T-helper 2 cell (primary cell): ENCODE measurements at places on chromosomes 5 and 9.

DNA sequence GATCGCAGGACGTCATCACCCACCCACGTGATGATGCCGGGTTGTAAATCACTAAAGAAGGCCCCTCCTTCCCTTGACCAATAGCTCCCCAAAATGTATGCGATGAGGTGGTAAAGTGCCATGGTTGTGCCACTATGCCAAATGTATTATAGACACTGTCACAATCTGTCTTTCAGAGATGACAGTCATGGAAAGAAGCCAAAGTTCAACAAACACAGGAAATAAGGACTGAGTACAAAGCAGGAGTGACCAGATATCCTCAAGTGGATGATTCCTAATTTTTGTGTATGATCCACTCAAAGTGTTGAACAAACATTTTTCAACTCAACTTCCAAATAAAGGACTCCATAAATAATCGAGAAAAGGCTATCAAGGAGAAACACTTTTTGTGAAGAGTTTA lies 12.5 kb downstream of the GLIS3 start:
- DNase-seq = no peak

DNA sequence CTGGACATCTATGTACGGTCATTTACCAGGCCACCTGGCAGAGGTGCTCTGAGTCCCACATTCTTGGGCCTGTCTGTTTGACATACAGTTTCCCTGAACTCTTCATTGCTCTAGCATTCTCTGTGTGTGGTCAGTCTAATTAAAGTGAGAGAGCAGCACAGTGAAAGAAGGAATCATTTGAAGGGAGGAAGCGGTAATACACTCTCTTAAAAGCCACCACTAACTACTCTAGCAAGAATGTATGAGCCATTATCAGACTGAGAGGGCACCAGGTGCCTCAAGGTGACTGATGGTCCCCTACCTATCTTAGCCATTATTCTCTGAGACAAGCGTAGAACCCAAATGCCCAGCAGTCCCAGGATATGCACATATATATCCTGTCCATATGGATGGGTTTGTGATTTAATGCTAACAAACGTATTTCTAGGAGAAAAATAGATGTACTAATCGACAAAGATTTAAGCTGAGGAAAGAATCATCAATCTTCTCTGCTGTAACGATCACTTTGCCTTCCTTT lies 527.2 kb downstream of the PRELID2 start:
- DNase-seq = no peak

- no peak for DNase-seq
Measured at GRCh38 chr5:170662966-170663365, 120.6 kb upstream of the GABRP start.

DNA sequence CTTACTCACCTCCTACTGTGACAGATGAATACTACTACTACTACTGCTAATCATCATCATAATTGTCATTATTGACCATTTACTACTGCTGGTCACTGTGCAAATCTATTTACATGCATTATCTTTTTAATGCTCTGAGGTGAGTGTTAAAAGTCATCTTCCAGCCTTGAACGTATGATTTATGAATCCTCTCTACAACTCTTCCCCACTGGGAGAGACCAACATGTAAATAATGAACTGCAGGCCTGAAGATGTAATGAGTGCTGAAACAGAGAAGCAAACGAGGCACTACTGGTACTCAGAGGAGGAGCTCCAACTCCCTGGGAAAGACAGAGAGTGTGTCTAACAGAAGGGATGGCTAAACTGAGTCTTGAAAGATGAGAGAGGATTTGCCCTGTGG lies 95.4 kb downstream of the JAKMIP2 start:
- DNase-seq = no peak

DNA sequence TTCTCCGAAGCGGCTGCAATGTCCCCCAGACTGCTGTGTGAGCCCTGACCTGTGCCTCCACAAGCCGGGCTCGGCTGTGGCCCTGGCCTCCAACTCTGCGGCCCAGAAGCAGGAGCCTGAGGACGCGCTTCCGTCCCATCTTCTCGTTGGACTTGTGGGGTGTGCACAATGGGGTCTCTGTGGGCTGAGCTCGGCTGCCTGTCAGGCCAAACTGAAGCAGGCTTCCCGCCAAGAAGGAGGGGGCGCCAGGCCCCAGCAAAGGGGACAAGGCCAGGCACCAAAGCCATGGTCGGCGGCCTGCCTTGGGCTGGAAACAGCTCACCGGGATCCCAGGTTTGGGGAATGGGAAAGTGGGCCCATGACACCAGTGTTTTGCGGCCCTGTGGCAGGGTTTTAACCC lies 4.1 kb downstream of the NOTCH1 start:
- DNase-seq = no peak

DNA sequence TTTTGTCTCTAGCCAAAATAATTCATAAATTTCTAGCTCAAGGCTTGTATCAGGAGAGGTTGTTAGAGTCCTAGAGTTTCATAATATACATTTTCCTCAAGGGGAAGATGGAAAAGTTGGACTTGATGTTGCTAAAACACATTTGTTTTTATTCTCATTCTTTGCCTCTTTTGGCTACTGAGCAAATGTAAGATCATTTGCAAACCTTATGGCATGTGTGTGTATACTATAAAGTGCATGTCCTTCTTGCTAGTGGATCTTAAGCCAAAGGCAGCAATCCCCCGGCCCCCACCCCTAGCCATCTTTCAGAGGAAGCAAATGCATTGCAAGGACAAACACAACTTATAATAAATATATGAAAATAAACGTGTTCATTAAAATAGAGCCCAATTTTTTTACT lies 43.0 kb downstream of the ADAMTSL1 start:
- no peak for DNase-seq

GRCh38 chr9:93945400-93946337 lies 9.5 kb downstream of the BARX1 start:
- DNase-seq = no peak

DNA sequence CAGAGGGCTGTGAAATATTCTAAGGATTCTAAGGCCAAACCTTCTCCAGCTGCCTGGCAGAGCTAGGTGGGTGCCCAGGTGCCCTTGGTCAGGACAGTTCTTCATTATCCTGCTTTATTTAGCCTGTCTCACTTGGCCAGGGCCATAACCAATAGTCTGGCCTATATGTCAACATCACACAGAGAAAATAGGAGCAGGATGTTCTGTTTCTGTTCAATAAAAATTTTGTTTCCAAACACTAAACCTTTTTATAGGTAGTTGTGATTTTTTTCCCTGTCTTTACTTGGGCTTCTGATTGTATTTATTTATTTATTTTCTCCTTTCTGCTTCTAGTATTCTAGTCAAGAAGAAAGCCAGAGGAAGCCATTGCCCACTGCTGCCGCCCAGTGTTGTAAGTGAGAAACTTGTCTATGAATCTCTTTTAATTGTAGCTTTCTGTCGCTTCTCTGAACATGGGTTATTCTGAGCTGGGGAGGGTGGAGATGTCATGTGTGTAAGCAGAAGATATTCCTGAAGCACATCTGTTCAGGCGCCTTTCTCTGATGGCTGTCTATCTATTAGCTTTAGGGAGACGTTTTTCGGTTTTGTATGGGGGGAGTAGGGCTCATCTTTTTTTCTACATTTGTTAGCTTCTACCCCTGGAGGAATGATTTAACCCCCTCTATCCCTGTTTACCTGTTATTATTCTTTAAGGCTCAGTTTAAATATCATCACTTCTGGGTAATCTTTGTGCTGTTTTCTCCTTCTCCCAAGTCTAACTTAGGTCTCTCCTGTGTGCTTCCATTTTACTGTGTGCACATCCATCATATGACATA lies 97.1 kb downstream of the UNC13B start:
- peak; percentile 16 for DNase-seq

GRCh38 chr9:4678679-4679267 lies 596 bp upstream of the CDC37L1 start:
- DNase-seq = peak; percentile 9

GRCh38 chr5:81337803-81338202 lies 36.4 kb downstream of the ZCCHC9 start:
- no peak for DNase-seq

- DNase-seq = no peak
Measured at GRCh38 chr5:161373345-161373707, 173.2 kb downstream of the GABRB2 start.

DNA sequence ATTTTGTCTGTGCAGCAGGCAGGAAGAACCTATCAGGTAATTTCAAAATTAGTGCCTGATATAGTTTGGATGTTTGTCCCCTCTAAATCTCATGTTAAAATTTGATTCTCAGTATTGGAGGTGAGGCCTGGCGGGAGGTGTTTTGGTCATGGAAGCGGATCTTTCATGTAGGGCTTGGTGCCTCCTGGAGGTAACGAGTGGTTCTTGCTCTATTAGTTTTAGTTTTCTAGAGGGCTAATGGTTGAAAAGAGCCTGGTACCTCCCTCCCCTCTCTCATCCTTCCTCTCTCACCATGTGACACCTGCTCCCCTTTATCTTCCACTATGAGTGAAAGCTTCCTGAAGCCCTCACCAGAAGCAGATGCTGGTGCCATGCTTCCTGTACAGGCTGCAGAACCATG lies 106.3 kb downstream of the DRD1 start:
- DNase-seq = no peak

- DNase-seq = no peak
Measured at GRCh38 chr5:148855249-148856008, 29.0 kb downstream of the ADRB2 start.

DNA sequence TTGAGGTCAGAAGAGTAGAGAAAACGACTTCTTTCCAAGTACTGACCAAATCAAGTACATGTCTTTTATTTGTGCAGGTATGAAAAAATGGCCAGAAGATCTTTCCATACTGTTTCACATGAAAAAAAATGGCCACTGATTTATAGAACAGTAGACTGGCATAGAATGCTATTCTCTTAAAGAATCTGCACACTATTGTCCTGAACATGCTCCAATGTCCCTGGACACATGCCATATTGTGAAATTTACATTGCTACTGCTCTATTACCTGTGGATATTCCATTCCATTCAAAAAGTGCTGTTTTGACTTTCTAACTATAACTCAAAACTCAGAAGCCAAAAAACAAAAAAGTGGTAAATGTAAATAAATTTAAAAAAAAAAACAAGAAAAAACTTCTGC lies 60.6 kb downstream of the FBXL17 start:
- no peak for DNase-seq

DNA sequence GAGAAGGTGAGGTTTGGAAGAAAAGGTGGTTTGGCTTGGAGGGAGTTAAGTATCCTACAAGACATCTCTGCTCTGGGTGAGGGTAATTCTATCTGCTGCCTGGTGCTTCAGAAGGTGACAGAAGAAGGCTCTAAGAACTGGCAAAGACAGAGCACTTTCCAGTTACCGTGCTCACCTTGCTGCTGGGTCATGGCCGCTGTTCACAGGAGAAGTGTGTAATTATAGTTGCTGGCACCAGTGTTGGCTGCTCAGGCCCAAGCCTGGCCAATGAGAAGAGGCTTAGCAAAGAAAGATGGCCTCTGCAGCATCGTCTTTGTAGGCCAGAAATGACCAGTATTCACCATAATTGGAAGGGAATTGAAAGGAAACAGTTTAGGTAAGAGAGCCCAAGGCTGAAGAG lies 37.9 kb upstream of the KLF9 start:
- DNase-seq = no peak

DNA sequence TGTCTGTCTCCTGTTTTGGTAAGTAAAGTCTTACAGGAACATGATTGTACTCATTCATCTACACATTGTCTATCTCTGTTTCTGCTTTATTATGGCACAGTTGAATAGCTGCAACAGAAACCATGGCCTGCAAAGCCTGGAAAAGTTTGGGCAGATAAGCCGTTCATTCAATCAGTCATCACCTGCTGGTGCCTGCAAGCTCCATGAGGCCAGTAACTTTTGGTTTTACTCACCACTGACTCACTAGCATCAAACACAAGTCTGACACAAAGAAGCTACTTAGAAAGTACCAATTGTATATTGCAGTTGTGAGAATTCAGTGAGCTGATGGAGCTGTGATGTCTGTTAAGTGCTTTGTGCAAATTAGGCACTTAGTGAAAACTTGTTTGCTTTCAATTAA lies 373.6 kb upstream of the SGCD start:
- DNase-seq = no peak

GRCh38 chr9:9099646-9100045 lies 1300.1 kb upstream of the DMAC1 start:
- DNase-seq = no peak

DNA sequence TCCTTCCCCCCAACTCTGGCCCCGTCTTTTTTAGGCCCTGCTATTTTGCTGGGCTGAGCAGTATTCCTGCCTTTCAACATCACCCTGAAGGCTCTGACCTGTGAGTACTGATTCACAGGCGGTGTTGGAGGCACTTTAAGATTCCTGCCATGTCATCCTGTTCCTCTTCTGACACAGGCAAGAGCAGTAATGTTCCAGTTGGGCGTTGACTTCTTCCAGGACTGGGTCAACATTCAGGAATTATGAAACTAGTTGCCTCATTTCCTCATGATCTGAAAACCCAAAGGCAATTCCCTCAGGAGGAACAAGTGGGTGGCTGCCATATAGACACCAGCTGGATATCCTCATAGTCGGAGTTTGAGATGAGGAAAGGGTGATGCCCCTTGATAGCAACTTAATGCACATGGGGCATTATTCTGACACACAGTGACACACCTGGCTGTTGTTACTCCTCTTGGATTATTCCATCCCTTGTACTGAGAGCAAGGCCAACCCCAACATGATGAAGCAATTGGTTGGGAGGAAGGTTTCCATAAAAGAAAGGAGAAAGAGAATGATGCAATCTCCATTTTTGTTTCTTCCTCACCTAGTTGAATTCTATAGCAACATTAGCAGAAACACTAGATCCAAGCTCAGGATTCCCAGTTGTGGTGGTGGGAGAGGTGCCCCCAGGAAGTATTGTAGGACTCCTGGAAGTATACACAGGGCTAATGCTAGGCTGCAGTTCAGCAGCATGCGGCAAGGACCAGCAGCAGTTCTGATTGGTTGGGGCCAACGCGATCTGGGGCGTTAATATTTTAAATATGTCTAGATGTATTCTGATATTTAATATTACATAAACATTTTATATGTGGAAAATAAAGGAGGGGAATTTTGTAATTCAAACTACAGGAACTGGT lies 19.6 kb upstream of the GLRX start:
- DNase-seq = no peak

DNA sequence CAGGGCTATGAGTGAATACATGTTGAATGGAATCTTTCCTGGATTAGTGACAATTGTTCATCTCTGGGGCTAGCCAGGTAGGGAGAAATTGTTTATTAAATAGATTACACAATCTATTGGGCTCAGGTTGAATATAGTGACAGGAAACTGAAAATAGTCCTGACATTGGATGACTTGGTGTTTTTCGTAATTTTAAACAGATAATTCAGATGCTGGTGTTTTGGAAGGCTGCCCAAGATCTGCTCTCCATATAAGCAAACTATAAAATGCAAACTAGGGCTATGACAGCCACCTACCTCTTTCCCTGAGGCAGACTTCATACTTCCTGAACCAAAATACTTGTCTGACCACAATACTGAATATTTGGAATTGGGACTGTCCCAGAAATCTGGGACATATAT lies 99.1 kb downstream of the ENC1 start:
- DNase-seq = no peak

DNA sequence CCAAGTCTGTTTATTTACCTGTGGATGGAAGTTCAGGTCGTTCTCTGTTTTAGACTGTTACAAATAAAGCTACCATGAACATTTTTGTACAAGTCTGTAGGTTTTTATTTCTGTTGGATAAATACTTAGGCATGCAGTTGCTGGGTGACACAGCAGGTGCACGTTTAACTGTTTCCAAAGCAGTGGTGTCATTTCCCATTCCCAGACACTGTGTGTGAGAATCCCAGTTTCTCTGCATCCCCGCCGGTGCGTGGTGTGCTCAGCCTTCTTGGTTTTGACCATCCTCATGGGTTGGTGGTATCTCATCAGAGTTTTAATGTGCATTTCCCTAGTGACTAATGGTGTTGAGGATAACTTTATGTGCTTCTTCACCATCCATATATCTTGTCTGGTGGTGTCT lies 27.2 kb downstream of the AHRR start:
- DNase-seq = no peak

GRCh38 chr5:54837093-54837492 lies 148.3 kb downstream of the ESM1 start:
- no peak for DNase-seq
